ENCODE measurements at places on chromosomes 16 and 17.

- no peak for DNase-seq
These were observed 226.4 kb upstream of the MON1B start for GRCh38 chr16:76964464-76965154.

DNA sequence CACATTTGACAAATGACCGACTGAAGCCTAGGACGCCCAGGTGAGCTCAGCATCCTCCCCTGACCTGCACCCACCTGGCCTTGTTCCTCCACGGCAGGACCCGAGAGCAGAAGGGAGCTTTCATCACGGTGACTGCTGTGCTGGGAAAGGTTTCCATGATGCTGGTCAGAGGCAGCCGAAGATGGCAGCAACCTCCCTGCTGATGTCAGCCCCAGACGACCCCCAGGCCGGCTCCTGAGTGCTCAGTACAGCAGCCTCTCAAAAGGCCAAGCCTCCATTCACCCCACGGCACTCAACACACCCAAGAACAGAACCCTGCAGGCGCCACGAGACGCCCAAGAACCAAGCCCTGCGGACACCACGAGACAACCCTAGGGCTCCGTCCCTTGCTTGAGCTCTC, 119.8 kb downstream of the ANKRD11 start:
- DNase-seq: no peak

DNA sequence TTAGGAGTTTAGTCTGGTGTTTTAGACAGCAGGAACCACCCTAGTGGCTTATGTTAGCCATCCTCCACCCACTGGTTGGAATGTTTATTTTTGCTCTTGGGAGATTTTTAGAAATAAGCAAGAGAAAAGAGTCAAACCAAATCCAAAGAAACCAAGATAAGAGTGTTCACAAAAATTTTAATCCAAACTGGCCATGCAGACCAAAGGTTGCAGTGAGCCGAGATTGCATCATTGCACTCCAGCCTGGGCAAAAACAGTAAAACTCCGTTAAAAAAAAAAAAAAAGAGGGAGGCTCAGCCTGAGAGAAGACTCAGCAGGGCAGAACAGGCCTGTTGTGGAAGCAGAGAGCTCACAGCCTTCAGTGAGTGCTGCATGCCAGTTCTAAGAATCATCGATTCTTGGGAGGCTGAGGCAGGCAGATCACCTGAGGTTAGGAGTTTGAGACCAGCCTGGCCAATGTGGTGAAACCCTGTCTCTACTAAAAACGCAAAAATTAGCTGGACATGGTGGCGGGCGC, 12.2 kb upstream of the C16orf54 start:
- no peak for DNase-seq

GRCh38 chr17:42240201-42240600, 36.0 kb downstream of the STAT5B start:
- DNase-seq: no peak

- no peak for DNase-seq
These were observed 546 bp upstream of the NDUFB10 start for GRCh38 chr16:1958715-1959268.

- no peak for DNase-seq
These were observed 4.4 kb upstream of the CYLD start for GRCh38 chr16:50737420-50737959.

GRCh38 chr17:6623941-6624340, 16.6 kb downstream of the KIAA0753 start:
- DNase-seq: no peak

- DNase-seq: no peak
These were observed 1.3 kb downstream of the SLC43A2 start for GRCh38 chr17:1627182-1627981.

DNA sequence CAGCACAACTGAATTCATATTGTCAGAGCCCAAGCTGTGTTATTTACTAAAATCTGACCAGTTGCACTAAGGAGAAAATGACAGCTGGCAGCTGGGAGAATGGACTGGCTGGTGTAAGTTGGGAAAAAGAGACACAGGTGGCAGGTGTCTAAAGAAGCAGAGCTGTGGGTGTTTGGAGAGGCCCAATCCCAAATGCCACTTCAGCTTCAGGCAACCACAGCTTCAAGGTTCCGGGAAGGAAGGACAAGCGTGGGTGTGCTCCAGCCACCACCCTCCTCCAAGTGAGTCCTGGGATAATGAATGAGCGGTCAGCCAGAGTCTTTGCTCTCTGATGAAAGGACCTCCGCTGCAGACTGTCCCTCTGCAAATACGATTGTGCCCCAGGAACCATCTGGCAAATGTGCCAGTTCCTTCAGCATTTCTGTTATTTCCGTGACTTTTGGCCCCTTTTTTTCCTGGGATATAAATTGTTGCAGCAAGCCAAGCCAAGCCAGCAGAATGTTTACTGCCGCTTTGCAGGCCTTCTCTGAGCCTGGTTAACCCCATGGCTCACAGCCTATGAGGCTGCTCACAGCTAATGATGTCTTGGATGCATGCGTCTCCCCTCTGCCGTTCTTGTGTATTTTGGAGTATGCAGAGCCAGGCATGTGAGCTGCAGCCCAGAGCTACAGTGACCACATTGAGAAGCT, 9.5 kb upstream of the RHBDL3 start:
- DNase-seq: no peak

- DNase-seq: no peak
These were observed 9.0 kb downstream of the CUEDC1 start for GRCh38 chr17:57945996-57946797.

GRCh38 chr16:54237-54581, 581 bp downstream of the SNRNP25 start:
- DNase-seq: no peak

DNA sequence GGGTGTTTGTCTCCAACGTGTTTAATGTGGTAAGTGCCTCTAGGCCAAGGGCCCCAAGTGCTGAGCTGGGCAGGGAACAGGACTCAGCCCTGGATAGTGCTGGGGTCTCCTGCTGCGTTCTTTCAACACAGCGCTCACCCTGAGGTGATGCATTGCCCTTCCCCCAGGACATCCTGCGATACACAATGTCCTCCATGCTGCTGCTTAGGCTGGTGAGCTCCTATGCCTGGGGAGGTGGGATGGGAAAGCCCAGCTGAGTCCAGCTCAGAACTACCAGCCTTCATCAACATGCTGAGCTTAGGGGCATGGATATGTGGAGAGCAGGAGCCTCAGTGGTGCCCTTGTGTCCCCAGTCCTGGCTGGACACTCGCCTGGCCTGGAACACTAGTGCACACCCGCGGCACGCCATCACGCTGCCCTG, 563 bp downstream of the ZACN start:
- DNase-seq: no peak

GRCh38 chr16:17343728-17344127, 127.0 kb downstream of the XYLT1 start:
- DNase-seq: no peak

- no peak for DNase-seq
These were observed 548 bp downstream of the PSMB3 start for GRCh38 chr17:38753071-38753506.

DNA sequence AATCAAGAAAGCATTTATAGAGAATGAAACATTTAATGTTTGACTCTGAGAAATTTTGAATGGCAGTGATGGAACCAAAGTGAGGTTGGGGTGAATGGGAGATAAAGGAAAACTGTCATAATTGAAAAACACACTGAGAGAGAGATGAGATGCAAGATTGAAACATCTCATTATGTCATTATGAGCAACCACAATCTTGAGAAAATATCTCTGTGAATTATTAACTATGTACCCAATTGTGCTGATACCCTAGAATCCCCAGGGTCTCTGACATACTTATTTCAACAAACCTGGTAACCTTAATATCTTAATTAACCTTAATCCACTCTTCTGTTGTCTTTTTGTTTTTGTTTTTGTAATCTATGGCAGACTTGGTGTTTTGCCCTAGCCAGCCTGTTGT, 143.5 kb upstream of the HLF start:
- DNase-seq: no peak

DNA sequence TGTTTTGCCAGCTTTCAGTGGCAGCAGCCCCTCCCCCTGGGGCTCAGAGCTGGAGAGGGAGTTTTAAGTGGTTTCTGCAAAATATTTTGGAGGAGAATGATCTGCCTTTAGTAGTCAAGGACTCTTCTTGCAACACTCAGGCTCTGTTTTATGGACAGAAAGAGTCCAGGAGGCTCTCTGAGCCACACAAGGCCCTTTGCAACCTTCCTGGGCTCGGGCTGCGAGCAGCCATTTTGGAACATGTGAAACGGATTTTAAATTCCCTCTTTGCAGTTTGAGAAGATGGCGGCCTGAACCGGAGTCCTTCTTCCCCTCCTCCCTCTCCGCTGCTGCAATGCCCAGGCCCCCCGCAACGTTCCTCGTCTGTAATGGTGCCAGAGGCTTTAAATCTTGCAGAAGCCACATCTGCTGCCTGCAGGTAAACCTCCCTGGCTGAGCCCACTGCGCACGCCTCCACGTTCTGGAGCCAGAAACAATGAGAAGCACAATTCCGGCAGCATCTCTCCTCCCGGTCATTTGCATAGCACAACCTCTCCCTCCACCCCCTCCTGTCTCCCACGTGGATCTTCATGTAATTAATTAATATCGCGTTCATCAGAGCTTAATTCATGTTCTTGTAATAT, 386.1 kb downstream of the SEC14L1 start:
- no peak for DNase-seq

GRCh38 chr16:56871172-56871593, 6.2 kb downstream of the SLC12A3 start:
- no peak for DNase-seq

- no peak for DNase-seq
These were observed 46.1 kb downstream of the RAB11FIP3 start for GRCh38 chr16:471353-472198.

DNA sequence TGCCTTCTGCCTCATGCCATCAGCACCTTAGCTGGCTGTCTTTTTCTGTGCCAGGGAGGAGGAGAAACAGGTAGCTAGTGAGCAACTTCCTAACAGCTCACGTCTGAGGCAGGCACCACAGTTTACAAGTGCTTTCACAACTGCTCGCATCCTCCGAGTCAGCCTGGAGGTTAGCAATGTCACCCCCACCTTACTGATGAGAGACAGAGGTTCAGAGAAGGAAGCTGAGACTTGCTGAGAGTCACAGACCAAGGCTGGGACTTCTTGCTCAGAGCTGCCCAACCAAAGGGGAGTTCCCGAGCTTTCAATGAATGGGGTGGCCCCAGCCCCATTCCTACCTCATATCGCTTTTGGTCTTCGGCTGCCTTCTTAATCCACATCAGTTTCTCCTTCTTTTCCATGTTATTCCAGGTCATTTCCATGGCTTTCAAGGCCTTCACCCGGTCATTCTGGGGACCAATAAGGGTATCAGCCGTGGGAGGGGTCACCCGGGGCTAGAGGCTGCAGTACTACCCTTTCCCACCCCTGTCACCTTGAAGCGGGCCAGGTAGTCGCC, 9.6 kb downstream of the UBTF start:
- DNase-seq: no peak

GRCh38 chr16:88287219-88287618, 95.5 kb upstream of the ZNF469 start:
- DNase-seq: no peak

DNA sequence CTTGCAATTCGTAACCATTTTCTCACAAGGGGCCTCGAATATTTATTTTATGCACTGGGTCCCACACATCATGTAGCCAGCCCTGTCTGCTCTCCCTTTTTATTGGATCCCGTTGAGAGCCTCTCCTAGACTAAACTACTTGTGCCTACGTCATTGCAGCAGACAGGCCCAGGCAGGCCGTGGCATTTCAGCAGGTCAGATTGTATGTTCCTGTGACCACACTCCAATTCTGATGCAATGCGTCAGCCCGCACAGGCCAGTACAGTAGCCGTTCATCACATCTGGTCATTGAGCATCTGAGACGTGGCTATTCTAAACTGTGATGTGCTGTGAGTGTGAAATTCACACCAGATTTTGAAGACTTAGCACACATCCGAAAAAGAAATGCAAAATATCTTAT, 42.2 kb downstream of the ABAT start:
- DNase-seq: no peak

GRCh38 chr17:29776026-29776425, 153.3 kb upstream of the CORO6 start:
- no peak for DNase-seq

DNA sequence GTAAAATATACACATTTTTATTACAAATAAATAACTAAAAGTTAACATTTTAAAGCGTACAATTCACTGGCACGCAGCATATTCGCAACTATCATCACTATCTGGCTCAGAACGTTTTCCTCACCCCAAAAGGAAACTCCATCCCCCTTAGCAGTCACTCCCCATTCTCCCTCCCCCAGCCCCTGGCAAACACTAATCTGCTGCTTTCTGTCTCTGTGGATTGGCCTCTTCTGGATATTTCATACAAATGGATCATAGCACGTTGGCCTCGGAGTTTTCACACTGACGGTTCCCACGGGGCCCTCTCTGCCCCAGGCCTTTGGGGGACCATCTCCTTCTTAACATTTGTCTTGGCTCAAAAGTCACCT, 64.6 kb downstream of the RTN4RL1 start:
- DNase-seq: no peak

DNA sequence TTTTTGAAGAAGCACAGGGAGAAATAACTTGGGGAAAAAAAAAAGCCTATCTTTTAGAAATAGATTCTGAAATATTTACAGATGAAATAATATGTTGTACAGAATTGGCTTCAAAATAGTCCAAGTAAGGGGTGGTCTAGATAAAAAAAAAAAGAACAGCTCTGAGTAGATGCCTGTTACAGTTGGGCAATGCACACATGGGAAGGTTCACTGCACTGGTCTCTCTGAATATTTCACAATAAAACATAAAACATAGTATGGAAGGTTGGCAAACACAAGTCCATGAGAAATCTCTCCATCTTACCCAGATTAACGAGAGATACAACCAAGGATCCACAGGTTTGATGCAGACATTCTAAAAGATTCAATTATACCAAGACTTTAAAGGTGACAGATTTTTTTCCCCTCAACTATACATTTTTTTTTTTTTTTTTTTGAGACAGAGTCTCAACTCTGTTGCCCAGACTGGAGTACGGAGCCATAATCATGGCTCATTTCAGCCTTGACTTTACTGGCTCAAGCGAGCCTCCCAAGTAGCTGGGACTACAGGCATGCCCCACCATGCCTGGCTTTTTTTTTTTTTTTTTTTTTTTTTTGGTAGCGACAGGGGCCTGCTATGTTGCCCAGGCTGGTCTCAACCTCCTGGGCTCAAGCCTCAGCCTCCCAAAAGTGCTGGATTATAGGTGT, 58.0 kb downstream of the KANSL1 start:
- no peak for DNase-seq

- no peak for DNase-seq
These were observed 84.4 kb upstream of the GSE1 start for GRCh38 chr16:85528528-85529387.

DNA sequence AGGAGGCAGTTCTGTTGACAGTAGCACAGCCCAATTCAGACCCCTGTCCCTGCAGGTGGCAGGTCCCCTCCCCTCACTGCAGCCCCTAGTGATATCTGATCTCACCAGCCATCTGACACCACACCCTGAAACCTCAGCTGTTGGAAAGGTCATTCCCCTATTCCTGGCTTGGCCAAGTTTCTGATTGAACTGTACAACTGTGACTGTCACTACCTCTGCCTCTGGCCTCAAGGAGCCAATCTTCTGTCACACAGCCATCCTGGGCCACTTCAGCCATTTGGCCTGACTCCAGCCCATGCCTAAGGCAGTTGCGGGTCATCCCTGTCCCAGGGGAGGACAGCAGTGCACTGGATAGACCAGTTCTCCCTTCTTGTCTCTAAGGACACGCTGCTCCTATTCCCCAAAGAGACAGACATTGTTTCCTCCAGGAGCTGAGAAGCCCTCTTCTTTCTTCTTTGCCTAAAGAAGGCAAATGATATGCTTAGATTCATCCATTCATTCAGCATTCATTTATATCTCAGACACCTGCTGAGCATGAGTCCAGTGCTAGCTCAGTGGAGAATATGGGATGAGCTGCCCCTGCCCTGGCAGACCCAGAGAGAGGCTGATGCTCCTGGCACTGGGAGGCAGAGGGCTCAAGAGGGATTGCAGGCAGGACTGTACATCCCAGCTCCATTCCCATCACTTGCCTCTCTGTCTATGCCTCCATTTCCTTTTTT, 4.6 kb upstream of the ALDOA start:
- DNase-seq: no peak
